ENCODE measurements at places on chromosomes 1 and 21.

DNA sequence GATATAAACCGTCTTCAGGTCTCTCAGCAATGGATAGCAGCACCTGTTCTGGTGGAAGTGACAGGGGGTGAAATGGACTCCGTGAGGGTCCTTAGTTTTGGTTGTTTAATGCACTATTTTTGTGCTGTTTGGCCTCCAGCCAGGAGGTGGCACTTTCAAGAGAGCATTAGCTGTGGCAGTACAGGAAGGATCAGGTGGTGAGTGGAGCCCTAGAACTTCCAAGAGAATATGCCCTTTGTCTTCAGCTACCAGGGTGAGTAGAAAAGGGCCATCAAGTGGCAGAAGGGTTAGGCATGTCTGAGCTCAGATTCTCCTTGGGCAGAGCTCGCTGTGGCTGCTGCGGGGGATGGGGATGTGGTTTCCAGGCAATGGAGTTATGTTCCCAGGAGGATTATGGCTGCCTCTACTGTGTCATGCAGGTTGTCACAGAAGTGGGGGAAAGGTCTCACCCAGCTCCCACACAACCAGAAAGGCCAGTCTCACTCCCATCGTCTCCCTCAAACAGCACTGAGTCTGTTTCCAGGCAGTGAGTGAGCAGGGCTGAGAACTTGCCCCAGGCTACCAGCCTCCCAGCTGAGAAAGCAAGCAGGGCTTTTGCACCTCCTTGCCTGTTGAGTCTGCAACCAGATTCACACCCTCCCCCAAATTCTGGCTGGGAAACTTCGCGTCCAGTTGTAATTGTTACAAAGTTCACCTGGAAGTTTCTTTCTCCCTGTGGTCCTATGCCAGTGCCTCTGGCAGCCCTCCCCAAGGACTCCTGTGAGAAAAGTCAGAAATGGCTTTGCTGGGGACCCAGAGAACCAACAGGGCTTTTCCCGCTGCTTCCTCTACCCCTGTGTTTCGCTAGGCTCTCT, 39.1 kb upstream of the TTLL7 start:
- DNase-seq, result no peak

DNA sequence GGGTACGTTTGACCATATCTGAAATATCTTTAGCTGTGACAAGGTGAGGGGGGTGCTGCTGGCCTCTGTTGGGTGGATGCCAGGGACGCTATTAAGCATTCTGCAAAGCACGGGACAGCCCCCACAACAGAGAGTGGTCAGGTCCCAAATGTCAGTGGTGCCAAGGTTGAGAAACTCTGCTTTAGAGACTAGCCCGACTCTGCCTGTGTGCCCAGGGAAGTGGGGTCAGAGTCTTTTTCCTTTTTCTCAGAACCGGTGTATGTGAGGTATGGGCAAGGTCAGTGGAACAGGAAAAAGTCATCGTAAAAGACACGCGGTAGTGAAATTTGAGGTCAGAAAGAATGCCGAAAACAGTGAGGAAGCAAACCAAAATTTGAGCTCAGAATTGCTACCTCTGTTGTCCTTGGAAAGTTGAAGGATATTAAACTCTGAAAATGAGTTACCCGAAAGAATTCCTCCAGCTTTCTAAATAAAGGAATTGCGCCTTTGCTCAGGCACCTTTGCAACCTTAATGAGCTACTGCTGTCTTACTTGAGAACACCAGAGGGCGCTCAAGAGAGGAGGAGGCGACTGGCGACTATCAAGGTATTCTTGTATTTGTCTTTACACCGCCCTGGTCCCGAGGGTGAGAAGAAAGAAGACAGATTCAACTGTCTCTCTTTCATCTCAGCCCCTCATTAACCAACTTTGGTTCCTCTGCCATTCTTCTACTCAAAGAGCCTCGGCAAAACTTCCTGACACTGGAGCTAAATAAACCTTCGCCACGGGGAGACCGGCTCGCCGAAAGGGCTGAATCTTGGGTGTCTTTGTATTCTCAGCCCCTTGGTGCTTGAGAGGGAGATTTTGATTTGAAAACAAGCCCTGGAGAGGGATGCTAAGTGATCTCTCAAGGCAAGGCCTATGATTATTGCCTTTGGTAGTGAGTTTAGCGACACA, 85.4 kb upstream of the OLIG2 start:
- DNase-seq, result peak; percentile 36

DNA sequence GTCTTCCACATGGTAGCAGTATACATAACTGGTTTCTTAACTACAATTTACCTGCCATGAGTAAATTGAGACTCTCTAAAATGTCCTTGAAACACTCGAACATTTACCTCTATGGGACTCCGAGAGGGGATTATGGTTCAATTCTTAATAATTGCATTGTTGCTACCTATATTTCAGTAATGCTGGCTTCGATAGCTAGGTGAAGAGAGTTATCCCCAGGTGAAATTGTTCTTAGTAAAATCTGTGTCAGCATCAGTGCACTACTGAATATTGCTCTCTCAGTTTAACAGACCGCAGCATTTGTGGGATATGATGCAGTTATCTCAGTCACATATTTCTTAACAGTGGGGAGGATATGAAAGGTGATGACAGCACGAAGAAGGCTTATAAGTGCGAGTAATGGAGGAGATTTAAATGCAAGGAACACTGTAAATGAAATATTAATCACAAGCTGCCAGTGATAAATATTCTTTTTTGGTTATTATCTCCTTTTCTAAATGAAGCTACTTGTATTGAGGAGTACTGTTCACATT, 801.9 kb downstream of the BRINP3 start:
- no peak for DNase-seq

GRCh38 chr1:107936498-107937481, 28.2 kb downstream of the VAV3 start:
- peak; percentile 99 for DNase-seq

DNA sequence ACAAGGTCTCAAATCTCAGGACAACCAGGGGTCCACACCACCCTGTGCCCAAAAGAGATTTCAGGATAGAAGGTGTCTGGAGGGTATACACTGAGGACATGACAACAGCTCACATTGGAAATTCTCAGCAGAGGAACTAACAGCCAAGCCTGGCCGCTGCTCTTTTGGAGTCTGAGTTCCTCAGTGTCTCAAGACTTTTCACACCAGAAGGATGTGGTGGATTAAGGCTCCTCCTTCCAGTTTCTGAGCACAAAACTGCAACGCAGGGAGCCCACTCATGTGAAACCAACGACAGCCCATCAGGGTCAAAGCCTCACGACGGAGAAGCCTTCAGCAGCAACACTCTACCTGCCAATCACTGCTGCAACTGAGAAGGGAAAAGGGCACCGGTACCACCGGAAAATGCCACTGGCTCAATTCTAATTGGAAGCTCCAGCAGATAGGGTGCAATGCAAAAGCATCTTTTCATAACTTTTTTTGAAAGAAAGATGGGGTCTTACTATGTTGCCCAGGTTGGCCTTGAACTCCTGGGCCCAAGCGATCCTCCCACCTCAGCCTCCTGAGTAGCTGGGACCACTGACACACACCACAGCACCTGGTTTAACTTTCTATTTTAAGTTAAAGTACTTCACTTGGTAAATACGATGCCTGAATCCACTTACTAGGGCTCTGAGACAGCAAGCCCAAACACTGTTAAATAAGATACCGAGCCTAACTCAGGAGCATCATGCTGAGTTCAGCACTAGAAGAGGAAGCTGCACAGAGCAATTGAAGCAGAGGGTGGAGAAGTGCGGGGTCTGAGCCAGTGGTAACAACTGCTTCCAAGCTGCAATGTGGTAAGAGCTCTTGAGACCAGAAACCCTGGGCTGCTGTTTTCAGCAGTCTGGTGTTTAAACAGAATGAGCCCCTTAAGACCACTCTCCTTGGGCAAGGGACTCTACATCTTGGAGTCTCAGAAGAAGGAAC, 7.8 kb downstream of the CAPZB start:
- no peak for DNase-seq

DNA sequence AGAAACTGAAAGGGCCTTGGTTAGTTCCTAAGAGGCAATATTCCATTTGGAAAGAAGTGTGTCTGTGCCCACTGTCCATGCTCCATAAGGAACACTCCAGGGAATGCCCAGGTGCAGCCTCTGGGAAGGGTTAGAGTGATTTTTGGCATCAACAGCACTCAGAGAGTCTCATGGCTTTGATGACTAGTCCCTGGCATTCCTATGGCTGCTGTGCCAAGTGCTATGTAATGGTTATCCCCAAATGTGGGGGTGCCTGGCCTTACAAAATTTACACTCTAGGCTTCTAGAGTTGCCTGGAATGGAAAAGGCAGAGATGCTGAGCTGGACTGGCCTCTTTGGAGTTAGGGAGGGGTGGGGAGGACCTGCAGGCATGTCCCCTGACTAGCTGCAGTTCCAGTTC, 75.0 kb upstream of the BCAR3 start:
- no peak for DNase-seq

DNA sequence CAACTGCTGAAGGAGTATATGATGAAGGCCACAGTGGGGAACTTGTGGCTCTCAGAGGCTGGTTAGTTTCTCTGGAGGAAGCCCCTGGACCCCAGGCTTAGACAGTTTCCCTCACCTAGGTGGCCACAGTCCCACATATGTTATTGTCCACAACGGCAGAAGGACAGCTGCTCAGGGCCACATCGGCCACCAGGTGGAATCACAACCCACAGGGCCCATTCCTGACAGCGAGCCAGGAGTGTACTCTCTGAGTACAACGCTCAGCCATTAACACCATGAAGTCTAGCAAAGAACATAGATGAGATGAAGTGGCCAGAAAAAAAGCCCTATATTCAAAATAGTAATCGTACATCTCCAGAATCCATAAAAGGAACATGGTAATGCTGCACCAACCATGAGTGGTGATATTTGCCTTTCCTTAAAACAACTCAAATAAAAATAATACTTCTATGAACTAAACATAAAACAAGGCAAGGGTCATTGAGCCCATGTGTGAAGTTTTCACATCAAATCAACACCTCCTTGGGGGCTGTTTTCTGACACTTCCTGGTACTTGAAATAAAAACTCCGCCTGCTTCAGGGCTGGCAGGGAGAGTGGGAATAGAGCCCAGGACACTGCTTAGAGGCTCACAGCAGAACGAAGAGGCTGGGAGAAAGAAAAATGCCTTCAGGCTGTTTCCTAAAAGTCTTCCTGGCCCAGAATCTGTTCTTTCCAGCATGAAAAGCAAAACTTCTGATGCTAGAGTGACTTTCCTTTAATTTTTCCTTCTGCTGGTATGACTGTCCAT, 383.3 kb downstream of the HHAT start:
- DNase-seq, result no peak

- DNase-seq, result no peak
Observed at GRCh38 chr1:189141056-189141455, 1336.6 kb downstream of the BRINP3 start.

GRCh38 chr1:40808444-40808843, 24.9 kb downstream of the KCNQ4 start:
- no peak for DNase-seq

DNA sequence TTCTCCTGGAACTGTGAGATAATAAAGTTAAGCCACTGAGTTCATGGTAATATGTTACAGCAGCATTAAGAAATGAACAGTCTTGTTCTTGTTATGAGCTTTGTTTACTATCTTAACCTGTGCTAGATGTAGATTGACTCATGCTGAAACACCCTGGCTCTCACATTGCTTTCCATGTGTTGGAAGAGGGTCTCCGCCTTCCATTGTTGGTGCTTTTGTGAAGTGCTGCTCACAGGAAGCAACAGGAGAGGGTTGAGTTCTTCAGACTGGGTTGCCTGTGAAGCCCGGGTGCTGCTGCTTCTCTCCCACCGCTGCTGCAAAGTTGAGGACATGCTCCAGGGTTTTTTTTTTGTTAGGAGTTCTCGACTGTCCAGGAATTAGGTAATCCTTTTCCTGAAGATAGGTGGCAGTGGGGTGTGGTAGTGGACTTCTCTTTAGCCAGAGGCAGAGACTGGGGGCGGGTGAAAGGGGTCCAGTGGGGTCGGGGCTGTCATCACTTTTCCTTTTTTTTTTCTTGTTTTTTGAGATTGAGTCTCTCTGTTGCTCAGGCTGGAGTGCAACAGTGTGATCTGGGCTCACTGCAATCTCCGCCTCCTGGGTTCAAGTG, 28.7 kb upstream of the HMGN1 start:
- no peak for DNase-seq

DNA sequence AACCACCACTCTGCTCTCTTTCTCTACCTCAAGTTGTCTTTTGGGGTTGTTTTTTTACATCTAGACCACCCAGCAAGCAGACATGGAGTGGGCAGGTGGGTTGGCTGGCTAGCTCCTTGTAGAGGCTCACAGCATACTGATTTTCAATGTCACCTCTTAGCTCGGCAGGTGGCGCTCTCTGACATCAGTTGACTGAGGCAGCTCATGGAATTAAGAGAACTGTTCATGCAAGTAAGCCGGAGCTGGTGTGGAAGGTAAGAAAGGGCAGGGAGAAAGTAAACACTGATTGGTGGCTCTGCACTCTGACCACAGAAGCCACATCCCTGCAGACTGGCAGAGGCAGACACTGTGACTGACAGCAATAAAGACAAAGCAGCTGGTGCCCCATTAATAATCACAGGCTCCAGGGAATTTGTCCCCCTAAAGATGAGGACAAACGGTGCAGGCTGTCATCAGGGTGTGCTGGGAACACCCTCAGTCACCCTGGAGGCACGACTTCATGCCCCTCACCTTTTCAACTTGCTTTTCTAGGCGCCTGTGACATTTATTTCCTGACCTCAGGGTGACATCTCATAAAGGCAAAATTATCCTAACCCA, 226.8 kb downstream of the LMX1A start:
- peak; percentile 35 for DNase-seq
